ENCODE measurements at places on chromosomes 5 and 9.

GRCh38 chr9:89532944-89533343, 35.0 kb upstream of the SEMA4D start:
- DNase-seq: no peak

DNA sequence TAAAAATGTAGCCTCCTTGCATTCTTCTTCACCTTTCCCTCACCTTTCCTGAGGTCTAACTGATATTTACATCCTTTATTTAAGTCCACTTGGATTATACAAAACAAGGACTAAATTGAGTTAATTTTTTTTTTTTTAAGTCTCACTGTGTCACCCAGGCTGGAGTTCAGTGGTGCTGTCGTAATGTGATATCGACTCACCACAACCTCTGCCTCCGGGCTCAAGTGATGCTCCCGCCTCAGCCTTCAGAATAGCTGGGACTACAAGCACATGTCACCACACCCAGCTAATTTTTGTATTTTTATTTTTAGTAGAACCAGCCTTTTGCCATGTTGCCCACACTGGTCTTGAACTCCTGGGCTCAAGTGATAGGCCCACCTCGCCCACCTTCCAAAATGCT, 195.3 kb downstream of the BNC2 start:
- DNase-seq: no peak

DNA sequence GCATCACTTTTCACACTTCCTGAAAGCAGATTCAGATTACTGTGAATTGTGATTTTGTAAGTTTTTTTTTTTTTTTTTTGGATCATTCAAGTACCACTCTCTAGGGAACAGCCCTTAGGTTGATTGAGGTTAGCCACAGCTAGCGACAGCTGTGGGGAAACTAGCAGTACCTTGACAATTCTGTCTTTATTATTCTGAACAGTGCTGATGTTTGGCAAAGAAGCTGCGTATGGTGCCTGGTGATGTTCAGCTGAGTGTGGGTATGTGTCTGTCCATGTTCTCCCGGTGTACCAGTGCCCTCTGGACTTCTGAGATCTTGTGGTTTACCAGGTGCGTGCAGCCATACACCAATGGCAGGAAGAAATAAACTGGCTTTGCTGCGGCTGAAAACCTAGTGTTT, 117.3 kb upstream of the PLPPR1 start:
- DNase-seq: no peak

DNA sequence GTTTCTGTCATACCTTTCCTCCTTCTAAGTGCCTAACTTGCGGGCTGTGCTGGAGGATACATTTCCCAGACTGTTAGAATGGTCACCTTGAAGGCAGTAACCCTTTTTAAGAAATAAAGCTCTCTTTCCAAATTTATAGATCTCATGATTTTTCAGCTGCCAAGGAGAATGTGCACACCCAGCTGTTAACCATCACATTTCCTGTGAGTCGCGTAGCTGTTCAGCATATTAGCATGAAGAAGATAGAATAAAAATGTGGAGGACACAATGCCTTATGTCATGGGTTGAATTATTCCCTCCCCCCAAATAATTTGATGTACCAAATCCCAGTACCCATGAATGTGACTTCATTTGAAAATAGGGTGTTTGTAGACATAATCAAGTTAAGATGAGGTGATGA, 729.4 kb downstream of the MTRR start:
- no peak for DNase-seq

GRCh38 chr5:91072881-91073280, 310.2 kb downstream of the ARRDC3 start:
- DNase-seq: no peak
